ENCODE measurements at places on chromosomes 2 and 18.
A peak's percentile ranks its signal among the peaks of the same experiment; 100 is the strongest.

DNA sequence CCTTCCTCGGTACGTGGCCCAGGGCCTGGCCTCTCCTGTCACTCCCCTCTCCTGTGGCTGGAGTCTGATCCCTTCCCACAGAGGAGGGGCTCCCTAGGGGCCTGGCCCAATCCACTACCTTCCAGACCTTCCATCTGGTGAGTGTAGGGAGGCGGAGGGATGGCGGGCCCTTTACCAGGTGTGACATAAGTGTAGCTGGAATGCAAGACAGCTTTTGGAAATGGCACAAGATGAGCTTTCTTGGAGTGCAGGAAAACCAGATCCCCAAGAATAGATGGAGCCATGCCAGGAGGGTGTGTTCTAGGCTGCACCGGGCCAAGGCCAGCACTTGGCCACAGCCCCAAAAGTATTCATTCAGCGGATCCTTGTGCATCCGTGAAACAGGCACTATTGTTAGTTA lies 30.1 kb downstream of the IGFBP5 start:
- no peak for DNase-seq

GRCh38 chr2:165144315-165144714 lies 59.5 kb downstream of the SCN3A start:
- DNase-seq = no peak

DNA sequence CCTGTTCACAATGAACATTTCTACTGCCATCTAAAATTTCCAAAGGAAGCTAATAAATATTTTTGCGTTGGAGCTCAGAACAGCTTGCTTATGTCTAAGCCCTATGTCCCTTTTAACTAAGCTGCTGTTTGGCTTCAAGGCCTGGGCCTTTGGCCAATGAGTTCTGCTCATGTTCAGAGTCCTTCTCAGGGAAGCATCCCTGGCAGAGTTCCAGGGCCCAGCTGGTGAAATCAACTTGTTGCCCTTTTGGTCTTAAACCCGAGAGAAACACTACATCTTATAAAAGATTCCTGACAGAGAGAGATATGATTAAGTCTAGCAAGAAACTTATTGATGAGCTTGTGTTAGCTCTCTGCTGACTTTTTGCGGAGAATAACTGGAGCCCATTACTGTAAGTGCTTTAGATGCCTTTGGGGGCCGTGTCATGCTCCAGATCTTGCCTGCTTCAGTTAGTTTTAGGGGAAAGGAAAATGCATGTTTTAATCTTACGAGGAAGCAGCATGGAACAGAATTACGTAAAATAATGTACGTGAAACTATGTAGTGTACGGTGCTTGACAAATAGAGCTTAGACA lies 102.5 kb upstream of the NOSTRIN start:
- peak; percentile 41 for DNase-seq

GRCh38 chr2:219650426-219651248 lies 23.2 kb downstream of the SLC4A3 start:
- no peak for DNase-seq

- DNase-seq = no peak
These were observed 216.1 kb upstream of the SETBP1 start for GRCh38 chr18:44464398-44465180.

- DNase-seq = no peak
These were observed 143.9 kb downstream of the MAIP1 start for GRCh38 chr2:200099256-200099655.

DNA sequence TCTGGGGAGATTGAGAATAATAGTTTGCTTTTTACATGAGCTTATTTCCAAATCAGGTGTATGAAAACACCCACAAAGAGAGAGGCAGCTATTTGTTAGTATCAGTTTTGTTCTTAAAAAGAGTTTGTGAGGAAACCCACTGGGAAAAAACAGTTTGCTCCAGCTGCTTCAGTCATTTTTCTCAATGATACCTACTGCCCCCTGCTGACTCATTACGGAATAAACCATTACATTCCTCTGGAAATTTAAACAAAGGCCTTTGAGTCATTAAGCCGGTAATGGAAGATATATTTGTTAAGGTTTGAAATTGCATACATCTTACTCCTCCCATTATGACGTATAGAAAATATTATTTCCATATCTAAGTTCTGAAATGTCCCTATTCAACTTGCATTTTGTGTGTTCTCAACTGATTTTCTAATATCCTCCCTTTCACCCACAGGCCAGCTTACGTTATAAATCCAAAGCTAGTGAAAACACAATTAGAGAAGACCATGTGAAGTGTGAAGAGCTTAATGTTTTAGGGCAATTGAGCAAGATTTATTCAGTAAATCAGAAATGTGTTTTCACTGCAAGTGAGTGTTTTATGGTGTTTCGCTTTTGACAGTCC lies 761.6 kb downstream of the DSC3 start:
- DNase-seq = peak; percentile 18
